Stromal cell of bone marrow (primary cell): ENCODE measurements at places on chromosomes 2 and 18.

DNA sequence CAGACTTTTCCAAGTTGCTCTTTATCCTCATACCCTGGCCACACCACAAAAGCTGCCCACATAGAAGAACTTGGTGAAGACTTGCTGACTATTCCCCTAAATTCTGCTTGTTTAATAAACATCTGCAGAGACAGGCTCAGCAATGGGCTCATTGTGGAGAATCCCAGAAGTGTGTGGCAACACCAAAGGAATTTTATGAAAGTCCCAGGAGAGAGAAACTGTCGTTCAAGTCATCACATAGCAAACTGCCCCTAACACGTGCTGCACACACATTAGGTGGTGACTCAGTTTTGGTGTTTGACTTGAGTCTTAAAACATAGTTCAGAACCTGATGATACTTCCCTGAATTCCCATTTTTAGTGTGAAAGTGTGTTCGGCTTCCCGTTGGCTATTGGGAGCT, 38.6 kb downstream of the CYP1B1 start:
- no peak for DNase-seq

DNA sequence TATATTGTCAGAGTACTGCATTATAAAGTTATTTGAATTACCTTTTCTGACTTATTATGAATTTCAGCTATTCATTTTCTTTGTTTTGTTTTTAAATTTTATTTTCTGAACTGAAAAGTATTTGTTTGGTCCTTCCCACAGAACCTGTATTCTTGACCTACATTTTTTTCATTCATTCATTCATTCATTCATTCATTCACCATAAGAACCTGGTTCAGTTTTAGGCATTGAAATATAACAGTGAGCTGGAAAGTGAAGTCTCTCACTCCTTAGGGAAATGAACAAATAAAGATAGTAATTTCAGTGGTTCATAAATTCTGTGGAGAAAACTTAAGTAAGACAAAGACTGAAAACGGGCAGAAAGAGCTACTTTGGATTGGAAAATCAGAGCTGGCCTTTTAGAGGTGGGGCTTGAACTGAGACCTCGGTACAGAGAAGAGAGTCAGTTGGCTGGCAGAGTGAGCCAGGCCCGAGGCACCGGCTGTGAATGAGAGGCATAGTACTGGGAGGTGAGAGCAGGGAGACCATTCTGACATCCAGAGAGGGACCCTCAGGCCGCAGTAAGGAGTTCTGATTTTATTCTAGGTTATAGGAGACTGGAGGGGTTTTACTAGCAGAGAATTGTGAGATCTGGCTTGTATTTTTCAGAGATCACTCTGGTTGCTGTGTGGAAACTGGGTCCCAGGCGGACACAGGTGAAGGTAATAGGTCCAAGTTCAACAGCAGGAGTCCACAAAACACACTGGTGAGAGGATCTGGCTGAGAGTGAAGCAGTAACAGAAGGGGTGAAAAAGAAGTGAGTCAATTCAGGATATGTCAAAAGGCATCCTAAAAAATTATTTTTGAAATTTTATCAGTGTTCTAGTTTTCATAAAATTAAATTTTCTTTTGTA, 75.8 kb upstream of the FN1 start:
- DNase-seq: no peak

DNA sequence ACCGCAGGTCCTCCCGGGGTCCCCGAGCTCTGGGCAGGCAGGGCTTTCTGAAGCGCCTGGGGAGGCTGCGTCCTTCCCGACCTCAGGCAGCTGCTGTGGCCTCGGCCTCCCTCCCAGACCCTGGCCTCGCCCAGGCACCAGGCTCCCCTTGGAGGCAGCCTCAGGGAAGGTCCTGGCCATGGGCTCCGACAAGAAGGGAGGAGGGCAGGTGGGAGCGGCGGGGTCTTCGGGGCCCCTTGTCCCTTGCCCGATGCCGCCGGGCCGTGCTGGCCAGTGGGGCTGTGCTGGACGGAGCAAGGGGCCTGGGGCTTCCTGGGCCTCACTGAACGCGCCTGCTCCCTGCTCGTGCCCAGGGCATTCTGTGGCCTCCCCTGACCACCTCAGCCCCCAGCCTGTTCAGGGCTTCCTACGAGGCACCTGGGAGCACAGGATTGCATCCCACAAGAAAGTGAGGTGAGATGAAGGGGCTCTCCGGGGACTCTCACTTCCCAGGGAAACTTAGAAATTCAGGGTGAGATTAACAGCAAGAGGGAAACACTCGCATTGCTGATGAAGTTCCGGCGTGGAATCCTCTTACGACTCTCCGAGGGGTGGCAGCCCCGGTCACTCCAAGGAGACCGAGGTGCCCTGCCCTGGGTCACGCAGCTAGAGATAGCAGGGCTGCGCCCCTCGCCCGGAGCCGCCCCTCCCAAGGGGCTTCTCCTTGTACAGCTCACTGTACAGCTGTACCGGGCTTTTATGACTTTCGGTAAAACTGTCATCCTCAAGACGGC, 778 bp downstream of the MFSD2B start:
- DNase-seq: no peak

GRCh38 chr18:51754566-51754965, 557.1 kb upstream of the MEX3C start:
- DNase-seq: no peak

GRCh38 chr18:54801374-54801773, 26.9 kb upstream of the RAB27B start:
- no peak for DNase-seq

- no peak for DNase-seq
Measured at GRCh38 chr2:152223977-152224376, 48.4 kb upstream of the STAM2 start.

- DNase-seq: no peak
Measured at GRCh38 chr18:34633368-34633767, 76.7 kb upstream of the DTNA start.

DNA sequence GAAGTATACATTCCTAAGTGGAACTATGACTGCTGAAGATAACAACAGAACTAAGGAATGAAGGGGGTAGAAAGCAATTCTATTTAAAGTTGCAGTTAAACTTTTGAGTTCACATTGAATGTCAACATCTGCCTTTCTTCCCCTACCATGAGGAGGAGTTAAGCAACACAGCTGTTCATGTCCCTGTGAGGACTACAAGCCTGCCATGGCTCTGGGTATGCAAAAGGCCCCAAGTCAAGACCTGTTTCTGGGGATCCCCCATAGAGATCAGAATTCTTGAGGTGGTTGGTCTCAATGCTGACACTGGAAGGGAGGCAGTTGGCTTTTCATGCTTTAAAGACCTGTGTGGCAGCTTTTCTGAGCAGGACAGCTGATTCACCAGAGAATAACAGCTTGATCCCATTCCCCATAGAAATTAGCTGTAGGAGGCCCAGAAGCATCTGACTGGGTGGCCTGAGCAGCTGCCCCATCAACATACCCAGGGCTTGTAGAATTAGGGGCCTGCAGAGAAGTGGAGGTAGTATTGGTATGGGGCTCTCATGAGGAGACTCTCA, 131.0 kb downstream of the SETBP1 start:
- DNase-seq: no peak
